NCI-H1694 (cell line): ENCODE measurements at places on chromosomes 4 and X.

- DNase-seq: no peak
Measured at GRCh38 chr4:108118505-108118904, 50.2 kb downstream of the LEF1 start.

- no peak for DNase-seq
Measured at GRCh38 chr4:76203541-76203940, 10.1 kb downstream of the SCARB2 start.

- no peak for DNase-seq
Measured at GRCh38 chrX:135112096-135112729, 8.1 kb downstream of the ETDB start.

DNA sequence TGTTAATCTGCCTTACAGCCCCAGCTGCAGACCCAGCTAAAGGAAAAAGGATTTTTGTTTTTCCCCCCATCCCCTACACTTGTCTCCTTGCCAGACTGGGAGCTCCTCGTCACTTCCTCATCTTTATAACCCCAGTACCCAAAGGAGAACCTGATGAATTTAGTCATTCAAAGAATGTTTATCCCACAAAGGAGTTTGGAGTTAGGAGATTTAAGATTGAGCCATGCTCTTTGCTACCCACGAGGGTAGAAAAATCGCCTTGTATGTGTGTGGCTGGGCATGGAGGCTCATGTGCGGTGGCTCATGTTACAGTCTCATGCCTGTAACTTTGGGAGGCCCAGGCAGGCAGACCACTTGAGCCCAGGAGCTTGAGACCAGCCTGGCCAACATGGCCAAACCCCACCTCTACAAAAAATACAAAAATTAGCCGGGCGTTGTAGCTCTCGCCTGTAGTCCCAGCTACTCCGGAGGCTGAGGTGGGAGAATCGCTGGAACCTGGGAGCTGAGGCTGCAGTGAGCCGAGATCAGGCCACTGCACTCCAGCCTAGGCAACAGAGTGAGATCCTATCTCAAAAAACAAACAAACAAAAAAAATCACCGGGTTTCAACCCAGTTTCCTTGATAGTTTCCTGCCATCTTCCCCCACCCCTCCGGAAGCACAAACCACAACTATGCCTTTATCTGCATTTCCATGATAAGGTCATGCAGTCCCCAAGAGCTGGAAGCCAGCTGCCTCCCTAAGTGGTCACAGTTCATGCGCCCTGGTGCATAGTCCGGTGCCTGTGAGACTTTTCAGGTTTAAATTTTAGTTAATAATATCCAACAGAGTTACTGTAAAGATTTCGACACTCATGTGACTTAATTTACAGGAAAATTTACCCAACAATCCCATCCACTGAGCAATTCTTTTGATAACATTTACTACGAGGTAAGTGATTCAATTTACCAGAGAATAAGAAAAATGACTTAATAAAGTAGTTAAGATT is 1.5 kb downstream of the CFAP97 start:
- DNase-seq: no peak

DNA sequence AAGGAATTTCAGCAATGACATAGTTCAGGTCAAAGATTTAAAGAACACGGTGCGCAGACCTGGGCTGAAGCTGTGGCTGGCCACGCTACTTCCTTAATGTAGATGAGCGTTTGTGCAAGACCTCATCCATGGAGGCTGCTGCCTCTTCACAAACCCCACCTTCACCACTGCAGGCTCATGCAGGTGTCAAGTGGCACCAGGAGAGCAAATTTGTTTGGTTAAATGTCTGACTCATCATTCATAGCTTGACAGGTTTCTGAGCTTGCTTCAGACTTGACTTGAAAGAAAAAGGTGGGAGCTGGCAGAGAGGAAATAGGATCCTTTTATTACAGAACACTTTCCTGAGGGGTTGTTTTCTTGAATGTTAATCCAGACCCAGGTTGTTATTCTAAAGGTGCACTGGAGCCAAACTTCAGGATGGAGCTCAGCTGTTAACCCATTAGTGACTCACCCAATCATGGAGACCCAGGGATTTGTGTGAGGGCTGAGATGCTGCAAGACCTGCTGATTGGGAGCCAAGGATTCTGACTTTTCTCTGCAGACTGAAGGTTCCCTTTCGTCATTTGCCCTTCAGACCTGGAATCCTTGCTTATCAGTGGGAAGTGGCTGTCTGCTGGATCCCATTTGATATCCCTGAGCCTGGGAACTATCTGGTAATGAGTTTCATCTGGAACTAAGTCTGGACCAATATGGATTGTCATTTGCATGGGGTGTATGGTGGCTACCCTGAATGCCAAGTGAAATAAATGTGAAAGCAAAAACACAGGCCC is 315.3 kb downstream of the PTTG2 start:
- no peak for DNase-seq

DNA sequence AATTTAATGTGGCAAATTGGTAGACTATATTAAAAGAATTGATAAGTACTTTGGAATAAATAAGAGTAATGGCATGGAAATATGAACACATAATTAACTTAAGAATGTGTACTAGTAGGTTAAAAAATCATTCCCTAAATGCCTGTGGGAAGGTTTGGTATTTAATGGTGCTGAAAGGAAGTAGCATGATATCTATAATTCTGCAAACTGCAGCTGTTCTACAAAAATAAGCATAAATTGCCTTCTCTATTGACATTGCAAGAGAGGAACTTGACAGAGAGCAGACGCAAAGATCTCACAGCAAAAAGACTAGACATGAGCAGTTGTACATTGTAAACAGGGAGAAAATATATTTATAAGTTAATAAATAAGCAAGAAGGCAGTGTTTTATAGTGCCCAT is 752.5 kb upstream of the PCDH10 start:
- DNase-seq: no peak

- no peak for DNase-seq
Measured at GRCh38 chr4:37471971-37472370, 214.2 kb downstream of the RELL1 start.

DNA sequence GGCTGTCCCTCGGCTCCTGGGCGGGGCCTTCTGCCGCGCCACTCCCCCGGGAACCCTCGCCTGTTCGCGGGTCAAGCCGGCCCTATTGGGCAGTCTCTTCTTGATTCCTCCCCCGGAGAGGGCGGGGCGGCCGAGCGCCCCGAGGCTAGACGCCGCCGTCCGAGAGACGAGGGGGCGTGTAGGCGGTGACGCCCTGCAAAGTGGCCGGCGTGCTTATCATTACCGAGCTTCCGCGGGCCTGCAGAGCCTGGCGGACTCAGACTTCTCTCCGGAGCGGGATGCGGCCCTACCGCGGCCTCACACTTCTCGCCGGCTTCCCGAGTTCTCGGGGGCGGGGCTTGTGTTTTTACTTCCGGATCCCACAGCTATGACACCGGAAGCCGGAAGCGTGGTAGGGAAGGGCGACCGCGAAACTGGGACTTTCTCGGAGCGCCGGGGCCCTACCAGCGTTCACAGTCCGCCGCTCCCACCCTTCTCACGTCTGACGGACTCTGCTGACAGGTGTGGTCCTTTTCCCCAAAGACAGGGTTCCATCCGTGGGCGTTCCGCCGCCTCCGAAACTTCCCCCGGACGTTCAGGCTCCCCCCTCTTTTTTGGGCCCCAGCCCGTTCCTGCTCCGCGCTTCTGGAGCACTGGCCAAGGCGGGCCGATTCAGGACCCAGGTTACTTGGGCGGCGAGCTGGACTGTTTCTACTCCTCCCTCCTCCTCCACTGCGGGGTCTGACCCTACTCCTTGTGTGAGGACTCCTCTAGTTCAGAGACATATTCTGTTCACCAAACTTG is at the start of gene IKBKG:
Gene IKBKG, plus strand, starts transcription at position 376 of the 783 bp plus-strand sequence. CDS start 4,383 bp downstream, outside the sequence.
- peak; percentile 74 for DNase-seq

DNA sequence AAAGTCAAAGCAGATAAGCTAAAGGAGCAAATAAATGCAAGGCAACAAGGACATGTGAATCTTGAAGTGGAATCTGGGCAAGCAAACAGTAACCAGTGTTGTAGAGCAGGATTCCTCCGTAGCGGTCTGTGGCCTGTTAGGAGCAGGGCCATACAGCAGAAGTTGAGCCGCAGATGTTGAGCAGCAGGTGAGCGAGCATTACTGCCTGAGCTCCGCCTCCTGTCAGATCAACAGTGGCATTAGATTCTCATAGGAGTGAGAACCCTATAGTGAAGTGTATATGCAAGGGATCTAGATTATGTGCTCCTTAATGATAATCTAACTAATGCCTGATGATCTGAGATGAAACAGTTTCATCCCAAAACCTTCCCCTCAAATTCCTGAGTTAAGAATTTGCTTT is 550.7 kb downstream of the ADGRL3 start:
- DNase-seq: no peak

GRCh38 chr4:185730849-185731608 is 81.0 kb downstream of the SORBS2 start:
- no peak for DNase-seq

GRCh38 chrX:127085939-127086338 is 266.4 kb downstream of the PRR32 start:
- no peak for DNase-seq

- DNase-seq: no peak
Measured at GRCh38 chr4:12016729-12017128, 588.0 kb upstream of the HS3ST1 start.

DNA sequence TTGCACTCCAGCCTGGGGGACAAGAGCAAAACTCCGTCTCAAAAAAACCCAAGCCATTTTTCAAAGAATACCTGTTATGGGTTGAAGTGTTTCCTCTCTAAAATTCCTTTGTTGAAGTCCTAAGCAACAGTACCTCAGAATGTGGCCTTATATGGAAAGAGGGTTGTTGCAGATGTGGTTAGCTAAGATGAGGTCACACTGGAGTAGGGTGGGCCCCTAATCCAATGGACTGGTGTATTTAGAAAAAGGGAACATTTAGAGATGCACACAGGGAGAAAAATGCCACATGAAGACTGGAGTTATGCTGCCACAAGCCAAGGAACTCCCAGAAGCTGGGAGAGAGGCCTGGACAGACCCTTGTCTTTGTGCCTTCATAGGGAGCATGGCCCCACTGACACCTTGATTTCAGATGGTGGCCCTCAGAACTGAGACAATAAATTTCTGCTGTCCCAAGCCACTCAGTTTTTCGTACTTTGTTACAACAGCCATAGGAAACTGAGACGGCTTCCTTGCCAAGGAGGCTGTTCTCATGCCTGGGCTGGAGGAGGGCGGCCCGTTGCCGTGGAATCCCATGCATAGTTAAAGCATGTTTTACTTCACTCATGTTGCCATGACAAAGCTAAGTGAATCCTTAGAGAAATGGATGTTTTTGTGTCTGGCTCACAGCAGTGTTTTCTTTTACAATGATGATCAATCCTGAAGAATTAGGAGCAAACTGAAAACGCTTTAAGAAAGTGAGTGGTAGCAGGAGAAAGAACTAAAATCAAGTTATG is 16.5 kb downstream of the TRAPPC2 start:
- no peak for DNase-seq

DNA sequence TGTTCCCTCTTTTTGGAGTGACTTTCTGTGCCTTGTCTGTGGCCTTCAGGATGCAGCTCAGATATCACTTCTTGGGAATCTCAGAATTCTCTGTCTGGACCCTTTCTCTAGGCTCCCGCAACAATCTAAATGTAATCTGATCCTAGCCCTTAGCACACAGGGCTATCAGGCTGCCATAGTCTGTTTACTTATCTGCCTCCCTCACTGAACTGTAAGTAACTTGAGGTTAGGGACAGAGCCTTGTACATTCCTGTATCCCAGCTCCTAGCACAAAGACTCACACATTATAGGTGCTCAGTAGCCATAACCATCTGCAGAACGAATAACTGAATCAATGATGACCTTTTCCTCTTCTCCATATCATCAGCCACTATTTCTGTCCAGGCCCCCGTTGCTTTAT is 69.5 kb downstream of the RTL9 start:
- no peak for DNase-seq

DNA sequence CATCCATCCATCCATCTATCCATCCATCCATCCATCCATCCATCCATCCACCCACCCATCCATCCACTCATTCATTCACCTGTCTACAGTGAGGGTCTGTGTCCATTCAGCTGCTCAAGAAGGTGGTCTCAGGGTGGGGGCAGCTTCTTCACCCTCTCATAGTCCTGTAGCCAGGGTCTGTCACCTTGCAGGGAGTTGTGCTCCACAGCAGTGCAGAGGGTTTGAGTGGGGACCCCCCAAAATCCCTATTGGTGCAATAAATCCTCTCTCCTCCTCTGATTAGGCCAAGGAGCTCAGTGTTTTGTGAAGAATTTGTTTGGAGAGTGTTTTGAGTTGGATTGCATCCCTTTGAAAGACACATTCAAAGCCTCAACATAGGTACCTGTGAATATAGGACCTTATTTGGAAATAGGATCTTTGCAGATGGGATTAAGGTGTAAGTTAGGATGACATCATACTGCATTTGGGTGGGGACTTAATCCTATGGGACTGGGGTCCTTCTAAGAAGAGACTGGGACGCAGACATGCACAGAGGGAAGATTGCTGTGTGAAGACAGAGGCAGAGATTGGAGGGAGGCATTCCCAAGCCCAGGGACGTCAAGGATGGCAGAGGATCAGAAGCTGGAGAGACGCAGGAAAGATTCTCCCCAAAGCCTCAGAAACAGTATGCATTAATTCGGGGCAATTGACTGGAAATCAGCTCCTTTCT is 12.0 kb downstream of the P2RY8 start:
- no peak for DNase-seq

- DNase-seq: no peak
Measured at GRCh38 chrX:71954458-71954857, 43.8 kb downstream of the NHSL2 start.

GRCh38 chr4:109713500-109713899 is 10.3 kb upstream of the CASP6 start:
- DNase-seq: no peak

DNA sequence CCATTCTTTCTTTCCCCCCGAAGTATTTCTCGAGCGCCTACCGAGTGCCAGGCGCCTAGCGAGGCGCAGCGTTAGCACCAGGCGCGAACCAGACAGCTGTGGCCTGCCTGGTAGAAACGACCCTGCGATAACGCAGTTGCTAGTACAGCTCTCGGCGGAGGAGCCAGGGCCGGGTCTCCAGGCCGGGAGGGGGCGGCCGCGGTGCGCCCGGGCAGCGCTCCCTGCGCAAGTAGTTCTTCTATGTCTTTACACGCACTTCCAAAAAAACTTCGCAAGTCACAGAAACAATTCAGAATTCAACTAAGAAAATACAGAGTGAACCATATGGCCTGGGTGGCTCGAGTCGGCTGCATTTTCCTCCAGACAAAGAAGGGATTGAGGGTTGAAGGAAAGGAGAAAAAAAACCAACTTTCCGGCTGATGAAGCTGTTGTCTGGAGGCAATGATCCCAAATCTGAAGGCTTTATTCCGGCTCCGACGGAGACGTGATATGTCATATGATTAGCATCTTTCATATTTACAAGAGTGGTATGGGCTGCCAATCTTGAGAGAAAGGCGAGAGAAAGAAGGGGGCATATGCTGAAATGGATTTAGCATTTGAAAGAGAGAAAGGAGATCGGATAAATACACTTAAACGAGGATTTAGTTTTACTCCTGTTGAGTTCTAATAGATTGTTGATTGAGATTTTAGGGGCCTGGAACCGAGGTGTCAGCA is 7.2 kb upstream of the NEUROG2 start:
- DNase-seq: no peak

- DNase-seq: peak; percentile 60
Measured at GRCh38 chr4:145786261-145786660, 106.3 kb downstream of the C4orf51 start.

GRCh38 chrX:113305496-113305895 is 464.9 kb upstream of the AMOT start:
- DNase-seq: no peak

GRCh38 chr4:144371485-144371884 is 231.0 kb upstream of the GYPA start:
- no peak for DNase-seq

GRCh38 chr4:143768007-143768591 is 67.6 kb upstream of the FREM3 start:
- DNase-seq: no peak
